Left kidney (tissue), 8 donors: ENCODE measurements at places on chromosomes 4 and X. TPM values are rescaled to one million over a fixed set of nuclear protein-coding genes. Genes with fewer than 3 reads are reported as not detected.

Gene CXorf38
- 13.3 TPM for polyA plus RNA-seq

Gene CTAG2
- not detected for polyA plus RNA-seq

Gene RPA4
- not detected for polyA plus RNA-seq

Gene CXCR3
- 0.17 TPM for polyA plus RNA-seq

Gene CFAP99
- polyA plus RNA-seq, result 0.80 TPM

Gene CWH43
- polyA plus RNA-seq, result 7.4 TPM

Gene SORCS2
- 8.5 TPM for polyA plus RNA-seq

Gene PASD1
- polyA plus RNA-seq, result 0.05 TPM

DNA sequence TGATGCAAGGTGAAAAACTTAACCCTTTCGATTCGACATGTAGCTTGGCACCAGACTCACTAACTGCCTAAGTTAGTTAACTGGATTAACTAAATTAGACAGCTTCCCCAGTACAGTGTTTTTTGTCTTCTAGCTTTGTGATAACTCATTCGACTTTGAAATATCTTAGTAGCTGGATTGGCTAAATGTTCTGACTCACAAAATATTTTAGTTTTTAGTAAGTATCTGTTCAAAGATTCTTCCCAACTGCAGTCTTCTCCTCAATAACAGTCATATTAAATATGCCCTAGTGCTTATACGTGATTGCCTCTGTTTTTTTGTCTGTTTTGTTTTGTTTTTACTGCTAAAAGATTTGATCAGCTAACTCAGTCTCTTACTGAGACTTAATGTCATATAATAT lies 102.9 kb downstream of the KCNIP4 start:
- no peak for DNase-seq

DNA sequence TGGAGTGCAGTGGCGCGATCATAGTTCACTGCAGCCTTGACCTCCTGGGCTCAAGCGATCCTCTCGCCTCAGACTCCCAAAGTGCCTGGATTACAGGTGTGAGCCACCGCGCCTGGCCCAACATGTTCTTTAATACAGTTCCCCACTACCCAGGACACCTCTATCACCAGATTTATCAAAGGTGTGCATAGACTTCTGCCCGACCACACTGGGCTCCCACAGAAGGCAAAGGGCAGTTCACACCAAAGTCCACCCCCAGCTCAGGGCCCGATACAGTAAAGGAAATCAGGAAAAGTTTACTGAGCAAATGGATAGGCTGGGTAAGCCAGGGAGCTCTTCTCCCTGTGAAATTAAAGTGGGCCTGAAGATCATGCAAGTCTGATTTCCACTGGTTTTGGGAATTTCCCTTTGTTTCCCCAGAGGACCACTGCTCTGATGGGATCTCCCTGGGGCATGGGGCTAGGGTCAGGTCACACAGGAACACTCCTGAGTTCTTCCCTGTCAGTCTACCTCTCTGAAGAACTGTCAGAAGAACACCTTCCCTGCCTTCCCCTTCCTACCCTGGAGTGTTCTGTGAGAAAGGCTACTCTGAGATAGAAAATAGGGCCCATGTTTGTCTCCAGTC lies 17.7 kb upstream of the PIM2 start:
- DNase-seq, result no peak

- DNase-seq, result no peak
Observed at GRCh38 chr4:4838051-4838935, 21.2 kb upstream of the MSX1 start.

DNA sequence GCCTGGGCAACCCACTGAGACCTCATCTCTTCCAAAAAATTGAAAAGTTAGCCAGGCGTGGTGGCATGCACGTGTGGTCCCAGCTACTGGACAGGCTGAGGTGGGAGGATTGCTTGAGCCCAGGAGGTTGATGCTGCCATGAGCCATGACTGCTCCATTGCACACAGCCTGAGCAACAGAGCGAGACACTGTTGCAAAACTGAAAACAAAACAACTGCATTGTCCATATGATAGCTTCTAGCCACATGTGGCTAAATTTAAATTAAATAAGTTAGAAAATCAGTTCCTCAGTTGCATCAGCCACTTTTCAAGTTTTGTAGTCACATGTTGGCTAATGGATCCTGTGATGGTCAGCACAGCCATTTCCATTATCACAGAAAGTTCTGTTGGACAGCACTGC lies 67.9 kb downstream of the GAB1 start:
- no peak for DNase-seq

DNA sequence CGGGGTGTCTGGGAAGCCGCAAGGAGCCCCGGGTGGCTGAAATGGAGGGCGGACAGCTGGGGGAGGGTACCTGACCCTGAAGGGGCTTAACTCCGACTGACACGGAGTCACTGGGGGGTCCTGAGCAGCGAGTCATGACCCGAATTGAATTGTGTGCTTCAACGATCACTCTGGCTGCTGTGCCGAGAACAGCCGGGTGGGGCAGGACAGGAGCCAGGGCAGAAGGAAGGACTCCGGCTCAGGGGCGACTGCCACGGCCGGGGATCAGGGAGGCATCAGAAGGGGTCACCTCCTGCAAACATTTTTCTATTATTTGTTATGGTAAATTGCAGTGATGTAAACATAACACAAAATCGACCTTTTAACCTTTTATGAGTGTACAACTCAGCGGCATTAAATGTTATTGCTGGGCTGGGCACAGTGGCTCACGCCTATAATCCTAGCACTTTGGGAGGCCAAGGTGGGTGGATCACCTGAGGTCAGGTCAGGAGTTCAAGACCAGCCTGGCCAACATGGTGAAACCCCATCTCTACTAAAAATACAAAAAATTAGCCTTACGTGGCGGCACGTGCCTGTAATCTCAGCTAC lies 21.6 kb downstream of the ZFYVE28 start:
- DNase-seq, result no peak

DNA sequence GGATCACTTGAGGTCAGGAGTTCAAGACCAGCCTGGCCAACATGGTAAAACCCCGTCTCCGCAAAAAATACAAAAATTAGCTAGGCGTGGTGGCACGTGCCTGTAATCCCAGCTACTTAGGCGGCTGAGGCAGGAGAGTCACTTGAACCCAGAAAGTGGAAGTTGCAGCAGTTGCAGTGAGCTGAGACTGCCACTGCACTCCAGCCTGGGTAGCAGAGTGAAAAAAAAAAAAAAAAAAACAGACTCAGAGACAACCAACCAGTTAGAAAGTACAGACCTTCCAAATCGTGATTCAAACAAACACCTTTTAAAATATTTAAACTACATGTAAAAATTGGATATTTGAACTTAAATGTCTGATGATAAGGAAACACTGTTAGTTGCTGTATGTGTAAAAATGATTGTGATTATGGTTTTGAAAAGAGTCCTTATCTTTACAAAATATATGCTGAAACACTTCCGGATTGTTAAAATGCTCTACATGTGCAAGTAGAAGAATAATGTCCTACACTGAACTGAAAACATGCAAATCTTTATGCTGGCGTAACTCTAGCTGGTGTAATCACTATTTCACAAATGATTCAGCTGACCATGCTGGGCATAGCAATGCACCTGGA lies 37.8 kb downstream of the SH3KBP1 start:
- no peak for DNase-seq

DNA sequence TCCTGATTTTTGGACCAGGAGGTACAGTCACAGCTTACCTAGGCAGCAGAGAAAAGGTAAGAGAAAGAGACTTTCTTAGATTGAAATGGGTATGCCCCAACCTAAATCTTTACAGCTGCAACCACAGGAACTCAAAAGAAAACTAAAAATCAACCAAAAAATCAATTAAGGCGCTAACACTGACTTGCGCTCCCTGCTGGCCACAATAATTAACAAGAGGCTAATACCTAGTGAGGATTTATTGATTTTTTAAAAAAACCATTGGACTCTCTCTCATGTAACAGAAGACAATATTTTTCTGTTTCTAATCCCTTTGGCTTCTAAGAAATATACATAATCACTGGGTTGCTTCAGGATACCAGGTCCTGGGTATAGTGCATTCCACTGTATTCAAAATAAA lies 153.9 kb upstream of the TENM3 start:
- DNase-seq, result no peak

DNA sequence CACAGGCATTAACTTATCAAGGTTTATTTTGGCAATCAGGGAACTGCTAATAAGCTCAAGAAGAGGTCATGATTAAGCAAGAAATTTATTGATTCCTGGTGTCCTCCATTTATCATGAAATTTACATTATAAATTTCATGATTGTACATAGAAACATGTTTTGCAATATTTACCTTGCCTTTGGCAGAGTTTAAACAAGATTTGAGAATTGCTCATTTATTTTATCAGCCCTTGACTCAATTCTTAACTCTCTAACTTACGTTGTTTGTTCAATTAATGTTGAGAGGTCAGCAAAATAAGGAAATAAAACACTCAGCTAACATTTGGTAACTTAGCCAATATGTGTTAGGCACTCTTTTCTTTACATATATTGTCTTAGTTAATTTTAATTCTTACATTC lies 286.6 kb downstream of the SLC7A11 start:
- no peak for DNase-seq

DNA sequence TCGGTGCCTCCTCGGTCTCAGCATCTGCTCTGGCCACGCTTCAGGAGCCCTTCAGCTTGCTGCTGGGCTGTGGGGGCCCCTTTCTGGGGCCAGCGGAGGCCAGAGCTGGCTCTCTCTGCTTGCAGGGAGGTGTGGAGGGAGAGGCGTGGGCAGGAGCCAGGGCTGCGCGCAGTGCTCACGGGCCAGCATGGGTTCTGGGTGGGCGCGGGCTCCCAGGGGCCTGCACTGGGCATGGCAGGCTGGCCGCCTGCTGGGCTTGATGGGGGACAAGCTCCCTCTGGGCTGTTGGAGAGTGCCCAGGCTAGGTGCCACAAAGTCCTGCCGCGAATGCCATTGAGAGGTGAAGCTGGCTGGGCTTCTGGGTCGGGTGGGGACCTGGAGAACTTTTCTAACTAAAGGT lies 57.3 kb upstream of the AGA start:
- no peak for DNase-seq

DNA sequence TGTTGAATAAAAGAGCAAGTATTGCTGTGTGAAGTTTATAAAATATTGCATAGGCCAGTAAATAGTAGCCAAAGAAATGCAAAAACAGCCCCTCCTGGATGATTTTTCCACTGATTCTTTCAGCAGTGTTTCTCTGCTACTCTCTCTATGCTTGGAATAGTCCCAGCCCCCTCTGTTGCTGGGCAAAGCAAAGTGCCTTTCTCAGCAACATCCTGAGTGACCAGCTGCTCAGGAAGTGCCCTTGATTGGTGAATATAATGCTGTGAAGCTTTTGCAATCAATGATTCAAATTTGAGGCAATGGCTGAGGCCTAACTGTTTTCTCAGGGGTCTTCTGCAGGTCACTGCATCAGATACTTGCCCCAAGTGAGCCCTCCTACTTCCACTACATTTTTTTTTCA lies 656.7 kb downstream of the ZNF674 start:
- no peak for DNase-seq

- no peak for DNase-seq
Observed at GRCh38 chr4:31929676-31930345, 1209.6 kb downstream of the PCDH7 start.

- no peak for DNase-seq
Observed at GRCh38 chr4:80069837-80070731, 2.9 kb downstream of the ANTXR2 start.

DNA sequence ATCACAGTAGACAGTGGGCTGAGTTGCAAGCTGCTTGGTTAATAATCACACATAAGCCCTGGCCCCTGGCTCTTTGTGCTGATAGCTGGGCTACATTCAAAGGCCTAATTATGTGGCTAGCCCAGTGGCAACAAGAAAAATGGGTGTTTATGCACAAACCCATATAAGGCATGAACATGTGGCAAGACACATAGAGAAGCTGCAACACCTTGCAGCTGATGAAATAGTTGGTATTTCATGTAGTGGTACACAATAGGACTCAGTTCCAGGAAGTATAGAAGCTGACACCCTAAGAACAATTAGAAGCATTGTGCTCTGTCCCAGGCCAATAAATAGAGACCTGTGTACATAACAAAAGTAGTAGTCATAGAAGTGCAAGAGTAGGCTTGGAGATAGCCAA lies 14.6 kb upstream of the ZNF630 start:
- no peak for DNase-seq

DNA sequence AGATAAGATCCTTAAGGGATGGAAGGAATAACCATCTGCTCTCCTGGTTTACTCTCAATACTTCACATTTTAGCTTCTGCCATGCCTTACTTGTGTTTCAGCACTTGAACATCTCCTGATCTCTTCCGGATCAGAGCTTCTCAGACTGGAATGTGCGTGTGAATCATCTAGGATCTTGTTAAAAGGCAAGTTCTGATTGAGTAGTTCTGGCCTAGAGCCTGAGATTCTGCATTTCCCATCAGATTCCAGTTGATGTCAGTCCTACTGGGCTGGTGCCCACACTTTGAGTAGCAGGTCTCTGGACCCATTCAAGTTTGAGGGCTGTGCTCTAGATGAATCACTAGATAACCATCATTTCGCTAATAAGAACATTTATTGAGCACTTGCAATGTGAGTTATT lies 20.0 kb downstream of the NDP start:
- no peak for DNase-seq

GRCh38 chr4:145613566-145614232 lies 5.5 kb upstream of the MMAA start:
- DNase-seq, result no peak

DNA sequence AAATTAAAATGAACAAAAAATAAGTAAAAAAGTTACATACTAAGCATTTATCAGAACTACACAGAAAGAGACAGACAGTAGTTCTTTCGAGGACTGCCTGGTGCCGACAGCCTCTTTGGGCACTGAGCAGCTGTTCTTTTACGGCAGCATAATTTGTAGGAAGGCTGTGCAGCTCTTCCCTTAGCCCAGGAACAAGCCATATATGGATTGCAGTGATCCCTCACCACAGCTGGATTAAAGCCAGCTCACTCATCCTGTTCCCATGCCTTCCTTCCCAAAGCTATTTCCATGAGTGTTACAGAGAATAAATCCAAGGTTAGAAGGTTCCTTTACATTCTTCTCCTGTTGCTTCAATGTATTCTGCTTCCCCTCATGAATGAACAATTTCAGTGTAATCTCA lies 71.7 kb downstream of the DDX60L start:
- peak; percentile 68 for DNase-seq

DNA sequence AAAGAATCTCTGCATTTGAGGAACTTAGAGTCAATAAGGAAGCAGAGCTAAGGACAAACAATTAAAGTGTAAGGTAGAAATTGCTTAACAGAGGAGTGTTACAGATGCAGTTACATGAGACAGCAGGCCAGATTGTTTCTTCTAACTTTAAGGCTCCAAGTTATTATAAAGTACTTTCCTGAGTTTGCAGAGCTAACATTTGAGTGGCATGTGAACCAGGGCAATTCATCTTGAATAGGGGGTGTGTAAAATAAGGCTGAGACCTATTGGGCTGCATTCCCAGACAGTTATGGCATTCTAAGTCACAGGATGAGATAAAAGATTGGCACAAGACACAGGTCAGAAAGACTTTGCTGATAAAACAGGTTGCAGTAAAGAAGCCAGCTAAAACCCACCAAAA lies 7.6 kb upstream of the LNX1 start:
- DNase-seq, result no peak

GRCh38 chr4:168153596-168154440 lies 61.5 kb downstream of the ANXA10 start:
- peak; percentile 74 for DNase-seq

DNA sequence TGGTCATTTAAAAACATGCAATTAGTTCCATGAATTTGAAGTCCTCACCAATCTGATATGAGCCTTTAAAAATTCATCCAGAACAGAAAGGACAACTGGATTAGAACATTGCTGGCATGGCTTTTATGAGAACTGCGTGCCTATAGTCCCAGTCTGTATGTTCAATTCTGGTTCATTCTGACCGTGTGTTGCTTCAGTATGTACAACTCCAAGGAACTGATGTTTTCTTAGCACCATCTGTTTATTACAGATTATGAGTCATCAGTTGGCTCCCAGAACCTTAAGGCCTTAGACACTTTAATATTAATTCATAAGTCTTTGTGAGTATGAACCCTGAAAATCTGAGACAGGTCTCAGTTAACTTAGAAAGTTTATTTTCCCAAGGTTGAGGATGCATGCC lies 115.0 kb downstream of the CEP44 start:
- DNase-seq, result no peak
